Fibroblast of skin of abdomen (primary cell): ENCODE measurements at places on chromosomes 2 and 18.

DNA sequence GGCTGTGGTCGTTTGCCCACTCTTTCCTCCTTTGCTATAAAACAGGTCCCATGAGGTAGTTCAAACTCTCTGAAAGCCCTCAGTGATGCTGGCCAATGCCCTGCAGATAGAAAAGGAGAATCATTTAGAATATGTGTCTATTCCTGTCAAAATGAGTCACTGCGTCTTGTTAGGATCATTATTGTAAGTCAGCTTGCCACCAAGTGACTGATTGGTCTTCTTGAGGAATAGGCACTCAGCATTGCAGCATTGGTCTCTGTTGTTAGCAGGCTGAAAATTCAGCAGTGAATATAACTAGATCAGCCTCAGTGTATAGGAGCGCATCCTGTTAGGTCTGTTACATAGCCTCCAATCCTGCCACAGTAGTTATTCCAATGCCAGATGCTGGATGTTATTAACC is 28.9 kb downstream of the PRKRA start:
- no peak for DNase-seq

DNA sequence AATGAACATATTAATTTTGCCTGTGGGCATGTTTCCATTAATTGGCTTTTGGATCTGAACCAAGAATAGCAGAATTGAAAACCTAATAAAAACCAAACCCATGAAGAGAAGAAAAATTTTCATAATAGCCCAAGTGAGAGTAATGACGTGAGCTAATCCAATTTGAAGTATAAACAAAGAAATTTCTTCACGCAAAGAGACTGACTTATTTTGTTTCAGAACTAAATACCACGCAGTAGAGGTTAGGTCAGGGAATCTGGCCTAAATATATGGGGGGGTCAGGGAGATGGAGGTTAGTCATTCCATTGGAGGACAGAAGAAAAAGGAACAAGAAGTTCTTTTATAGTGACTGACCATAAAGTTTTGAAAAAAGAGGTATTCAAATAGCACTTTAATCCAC is 94.1 kb upstream of the CYP1B1 start:
- no peak for DNase-seq

- no peak for DNase-seq
Observed at GRCh38 chr18:41737218-41737617, 217.8 kb upstream of the PIK3C3 start.

- DNase-seq = no peak
Observed at GRCh38 chr2:61534926-61535325, 3.2 kb downstream of the XPO1 start.

DNA sequence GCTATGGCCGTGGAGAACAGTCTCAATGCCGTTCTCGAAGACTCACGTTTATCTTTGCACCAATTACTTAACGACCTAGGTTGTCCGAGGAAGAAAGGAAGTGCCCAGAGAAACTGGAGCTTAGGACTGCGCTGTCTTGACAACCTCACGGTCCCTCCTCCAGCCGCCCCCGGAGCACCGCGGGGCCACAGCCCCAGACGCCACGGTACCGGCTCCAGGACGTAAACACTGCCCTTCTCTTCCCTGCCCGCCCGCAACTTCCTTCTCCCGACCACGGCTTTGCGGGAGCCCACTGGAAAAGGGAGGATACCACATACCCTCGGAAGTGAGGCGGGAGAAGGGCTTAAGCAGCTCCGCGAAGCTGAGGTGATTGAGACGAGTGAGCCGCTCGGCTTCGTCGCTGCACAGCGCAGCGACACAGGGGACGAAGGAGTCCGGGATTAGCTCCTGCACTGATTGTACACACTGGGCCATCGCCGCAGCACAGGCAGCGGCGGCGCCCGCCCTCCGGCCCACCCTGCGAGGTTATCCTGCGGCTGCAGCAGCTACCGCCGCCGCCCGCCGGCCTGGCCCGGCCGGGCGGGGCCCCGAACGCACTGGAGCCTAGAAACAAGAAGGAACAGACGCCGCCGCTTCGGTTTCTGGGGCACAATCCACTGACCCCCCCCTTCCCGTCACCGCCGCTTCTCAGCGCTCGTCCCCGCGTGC is 483 bp downstream of the TRAPPC8 start:
- DNase-seq = peak; percentile 12

GRCh38 chr2:68238955-68239822 is 13.1 kb downstream of the PPP3R1 start:
- peak; percentile 39 for DNase-seq

DNA sequence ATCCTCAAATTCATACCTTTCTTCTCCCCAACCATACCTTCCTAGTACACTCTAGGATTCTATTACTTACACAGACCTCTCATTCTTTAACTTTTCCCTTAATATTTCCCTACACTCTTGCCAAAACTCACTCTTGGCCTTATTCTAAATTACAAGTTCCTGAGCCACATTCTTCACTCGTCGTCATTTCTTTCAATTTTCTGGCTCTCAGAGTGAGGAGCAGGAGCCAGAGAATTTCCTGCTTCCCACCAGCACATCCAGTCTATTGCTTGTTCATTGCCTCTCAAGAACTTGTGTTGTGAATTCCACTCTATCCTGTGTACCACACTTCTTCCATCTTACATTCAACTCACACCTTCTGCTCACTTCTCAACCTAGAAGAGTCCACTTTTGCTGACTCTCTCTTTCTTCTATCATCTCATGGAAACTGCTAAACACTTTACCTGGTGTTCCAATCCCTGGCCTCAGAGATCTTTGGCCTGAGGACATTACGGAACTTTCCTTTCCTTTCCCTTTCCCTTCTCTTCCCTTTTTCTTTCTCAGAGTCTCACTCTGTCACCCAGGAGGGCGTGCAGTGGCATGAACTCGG is 171.6 kb downstream of the PLCL1 start:
- DNase-seq = no peak

DNA sequence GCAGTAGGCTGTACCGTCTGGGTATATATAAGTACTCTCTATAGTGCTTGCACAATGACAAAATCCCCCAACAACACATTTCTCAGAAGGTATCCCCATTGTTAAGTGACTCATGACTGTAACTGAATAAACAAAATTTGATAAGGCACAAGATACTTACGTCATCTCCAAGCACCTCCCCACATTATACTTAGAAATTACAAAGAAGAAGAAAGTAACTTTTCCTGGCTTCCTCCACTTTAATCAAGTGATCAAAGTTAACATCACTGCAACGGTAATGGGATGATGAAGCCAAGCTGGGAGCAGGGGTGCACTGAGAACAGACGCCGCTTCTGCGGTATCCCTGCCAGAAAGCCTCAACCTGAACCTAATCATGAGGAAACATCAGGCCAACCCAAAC is 9.7 kb downstream of the TNS1 start:
- peak; percentile 35 for DNase-seq

DNA sequence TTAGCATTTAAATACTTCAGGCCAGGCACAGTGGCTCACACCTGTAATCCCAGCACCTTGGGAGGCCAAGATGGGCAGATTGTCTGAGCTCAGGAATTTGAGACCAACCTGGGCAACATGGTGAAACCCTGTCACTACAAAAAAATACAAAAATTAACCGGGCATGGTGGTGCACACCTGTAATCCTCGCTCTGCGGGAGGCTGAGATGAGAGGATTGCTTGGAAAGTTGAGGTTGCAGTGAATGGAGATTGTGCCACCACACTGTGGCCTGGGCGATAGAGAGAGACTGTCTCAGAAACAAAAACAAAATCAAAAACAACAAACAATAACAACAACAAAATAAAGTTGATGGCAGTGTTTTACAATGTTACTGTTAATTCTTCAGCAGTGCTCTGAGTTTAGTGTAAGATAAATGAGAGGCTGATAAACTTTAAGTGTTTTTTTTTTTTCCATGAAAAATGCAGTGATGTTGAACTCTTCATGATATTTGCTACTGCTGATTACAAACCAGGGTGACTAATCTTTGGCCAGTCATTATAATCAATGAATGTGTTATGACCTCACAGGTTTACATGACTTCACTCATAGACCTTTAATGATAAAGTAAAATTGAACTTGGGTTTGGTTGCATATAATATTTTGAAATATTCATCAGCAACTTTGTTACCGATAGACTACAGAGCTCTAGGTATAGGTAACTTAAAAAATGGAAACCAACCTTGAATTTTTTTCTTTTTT is 2.5 kb downstream of the ITGAV start:
- no peak for DNase-seq

- DNase-seq = no peak
Observed at GRCh38 chr2:80706951-80707350, 402.4 kb upstream of the LRRTM1 start.

- DNase-seq = no peak
Observed at GRCh38 chr2:138711812-138712211, 68.4 kb downstream of the NXPH2 start.

GRCh38 chr2:97911922-97912575 is 83.7 kb downstream of the TMEM131 start:
- no peak for DNase-seq

DNA sequence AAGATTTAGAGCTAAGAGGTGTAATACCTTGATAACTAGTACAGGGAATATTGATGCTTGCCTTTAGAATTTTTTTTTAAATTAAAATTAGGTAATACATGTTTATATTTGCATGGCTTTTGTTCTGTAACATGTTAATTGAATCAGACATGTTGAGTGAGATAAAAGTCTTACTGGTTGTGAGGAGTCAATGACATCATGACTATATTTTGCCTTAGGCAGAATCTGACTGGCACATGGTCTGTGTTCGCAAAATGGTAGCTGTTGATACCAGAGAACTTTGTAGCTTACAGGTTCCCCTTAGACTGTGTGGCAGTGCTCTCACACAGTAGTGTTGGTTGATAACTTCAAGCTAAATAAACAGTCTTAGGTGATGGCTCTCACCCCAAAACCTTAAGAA is 199.7 kb downstream of the PTPRM start:
- no peak for DNase-seq

- DNase-seq = peak; percentile 43
Observed at GRCh38 chr2:26692279-26692896, at the start of gene KCNK3. Gene KCNK3, plus strand, starts transcription at chr2:26692722. Its CDS starts 154 bp downstream, at chr2:26692876.

- no peak for DNase-seq
Observed at GRCh38 chr2:25920336-25920735, 42.0 kb upstream of the ASXL2 start.

DNA sequence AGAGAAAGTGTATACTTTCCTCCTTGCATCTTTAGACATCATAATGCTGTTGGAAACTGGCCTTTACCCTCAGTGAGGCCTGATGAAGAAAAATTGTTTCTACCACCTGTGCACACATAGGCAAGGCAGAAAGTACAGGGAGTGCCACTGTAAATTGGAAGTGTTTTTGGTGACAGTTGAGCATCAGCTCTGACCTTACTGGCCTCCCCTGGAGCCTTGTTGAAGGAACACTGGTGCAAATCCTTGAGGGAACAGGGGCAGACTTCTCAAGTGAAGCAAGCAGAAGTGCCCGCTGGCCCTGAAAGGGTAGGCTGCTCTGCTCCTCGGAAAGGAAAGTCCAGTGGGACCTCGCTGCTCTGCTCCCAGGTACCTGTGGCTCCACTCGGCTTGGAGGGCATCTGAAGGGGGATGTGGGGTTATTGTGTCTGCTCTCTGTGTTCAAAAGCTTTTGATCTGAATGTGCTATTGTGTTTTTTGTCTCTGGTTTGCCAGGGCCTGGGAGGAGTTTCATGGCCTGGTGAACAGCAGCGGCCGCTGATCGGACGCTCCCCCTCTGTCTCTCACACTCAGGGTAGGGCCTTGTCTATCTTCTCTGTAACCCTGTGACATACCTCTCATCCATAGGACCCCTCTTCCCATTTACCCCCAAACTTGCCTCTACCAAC is 23.4 kb downstream of the EIF4E2 start:
- DNase-seq = no peak

DNA sequence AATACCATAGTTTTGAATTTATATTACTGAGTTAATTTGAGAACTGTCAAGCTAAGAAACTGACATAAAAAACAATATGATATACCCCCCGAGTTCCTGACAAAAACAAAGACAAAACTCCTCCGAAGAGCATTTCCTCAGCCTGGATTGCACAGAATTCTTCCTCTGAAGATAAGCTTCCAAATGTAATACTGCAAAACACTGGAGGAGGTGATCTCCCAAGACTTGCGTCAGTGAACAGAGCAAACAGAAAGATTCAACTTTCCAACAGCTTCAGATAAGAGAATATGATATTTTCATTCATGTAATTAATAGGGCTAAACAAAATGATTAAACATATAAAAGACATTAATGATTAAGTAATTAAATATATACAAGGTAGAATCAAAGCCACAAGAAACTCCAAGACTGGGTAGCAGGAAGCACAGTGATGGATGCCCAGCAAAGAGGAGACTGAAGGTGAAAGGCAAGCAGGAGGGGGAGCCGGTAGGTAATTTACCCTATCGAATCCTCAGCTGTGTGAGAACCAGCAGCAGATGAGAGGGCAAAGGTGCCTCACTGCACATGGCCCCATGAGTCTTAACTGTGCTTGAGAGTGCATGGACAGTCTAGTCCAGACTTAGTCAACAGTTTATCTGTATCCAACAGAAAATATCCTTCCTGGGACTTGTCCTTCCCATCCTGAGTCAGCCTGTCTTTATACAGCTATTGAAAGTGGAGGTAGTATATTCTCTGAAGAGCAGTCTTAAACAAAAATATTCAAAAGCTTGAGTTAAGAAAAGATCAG is 18.3 kb upstream of the SERPINB3 start:
- no peak for DNase-seq

DNA sequence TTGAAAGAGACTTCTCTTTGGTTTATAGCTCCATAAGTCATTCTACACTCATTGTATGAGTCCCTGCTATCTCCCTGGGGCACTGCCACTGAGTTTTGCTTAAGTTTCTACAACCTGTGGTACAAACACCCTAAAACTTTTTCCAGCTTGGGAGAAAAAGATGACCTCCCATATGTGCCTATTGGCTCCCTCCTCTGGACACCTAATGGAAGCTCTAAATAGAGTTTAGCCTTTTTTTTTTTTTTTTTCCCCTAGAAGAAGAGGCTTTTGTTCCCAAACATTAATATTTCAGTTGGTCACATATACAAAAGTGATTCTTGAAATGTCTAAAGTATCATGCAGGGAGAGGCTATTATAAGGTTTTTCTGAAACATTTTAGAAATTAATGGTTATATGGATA is 547.2 kb upstream of the TMEFF2 start:
- no peak for DNase-seq

DNA sequence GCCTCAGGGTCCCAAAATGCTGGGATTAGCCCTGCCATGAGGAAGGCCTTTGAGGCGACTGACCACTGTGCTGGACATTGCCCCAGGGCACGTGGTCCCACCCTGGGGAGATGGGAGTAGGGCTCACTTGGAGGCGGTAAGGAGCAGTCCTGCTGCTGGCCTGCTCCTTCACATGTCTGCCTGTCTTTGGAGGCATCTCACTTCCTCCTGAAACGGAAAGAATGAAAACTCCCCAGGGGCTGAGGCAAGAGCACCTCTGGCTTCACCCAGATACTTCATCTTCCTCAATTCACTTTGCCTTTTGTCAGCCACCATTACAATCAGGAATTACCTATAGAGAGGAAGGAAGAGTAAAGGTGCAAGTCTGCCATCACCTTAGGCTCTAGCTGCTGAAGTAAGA is 59.9 kb upstream of the GATA6 start:
- DNase-seq = no peak
